Left ventricle myocardium inferior (tissue), 1 donor: ENCODE measurements at places on chromosomes 7 and 10. TPM values are rescaled to one million over a fixed set of nuclear protein-coding genes. Genes with fewer than 3 reads are reported as not detected.

DNA sequence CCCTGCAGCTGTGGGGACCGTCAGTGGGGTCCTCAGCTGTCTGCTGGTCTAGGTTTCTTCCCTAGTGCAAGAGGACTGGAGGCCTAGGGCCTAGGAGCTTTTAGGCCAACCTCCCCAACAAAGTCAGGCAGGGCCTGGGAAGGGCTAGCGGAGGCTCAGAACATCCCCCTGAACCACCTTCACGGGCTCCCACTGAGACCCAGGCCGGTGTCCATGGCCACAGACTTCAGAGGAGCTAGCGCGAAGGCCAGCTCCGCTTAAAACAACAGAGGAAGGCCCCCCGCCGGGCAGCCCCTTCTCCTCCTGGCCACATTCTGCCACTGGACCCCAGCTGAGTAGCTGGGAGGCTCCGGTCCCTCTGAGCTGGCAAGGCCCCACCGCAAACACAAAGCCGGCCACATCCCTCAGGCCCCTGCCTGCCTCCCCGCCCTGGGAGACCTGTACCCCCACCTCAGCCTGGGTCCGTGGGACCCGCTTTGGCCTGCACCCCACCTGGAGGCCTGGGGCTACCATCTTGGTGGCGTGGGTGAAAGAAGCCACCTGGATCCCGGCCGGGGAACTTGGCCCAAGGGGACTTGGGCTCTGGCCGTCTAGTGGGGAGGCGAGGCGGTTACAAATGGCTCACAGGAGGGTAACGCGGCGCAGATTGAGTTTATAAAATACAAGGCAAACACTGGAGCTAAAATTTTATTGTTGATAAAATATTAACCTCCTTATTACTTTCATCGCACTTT lies 5.4 kb upstream of the UNCX start:
- DNase-seq, result no peak
- peaks cover 31% of the 10 kb centered on the region for H3K4me1 ChIP-seq
- no peaks in the 10 kb centered on the region for H3K36me3 ChIP-seq
- no peak overlapping the region for H3K4me3 ChIP-seq
- peaks cover 100% of the 10 kb centered on the region for H3K27me3 ChIP-seq
- H3K27ac ChIP-seq, result no peak overlapping the region

- no peak overlapping the region for H3K4me3 ChIP-seq
- no peaks in the 10 kb centered on the region for H3K27me3 ChIP-seq
- peaks cover 30% of the 10 kb centered on the region for H3K4me1 ChIP-seq
- peak overlapping the region; percentile 77 for H3K27ac ChIP-seq
Observed at GRCh38 chr10:44198096-44198779, 186.7 kb downstream of the CXCL12 start.

GRCh38 chr10:84230359-84230758 lies 5.0 kb upstream of the LRIT2 start:
- no peaks in the 10 kb centered on the region for H3K4me1 ChIP-seq
- DNase-seq, result no peak
- peaks cover 64% of the 10 kb centered on the region for H3K27me3 ChIP-seq
- no peak overlapping the region for H3K4me3 ChIP-seq
- H3K36me3 ChIP-seq, result no peaks in the 10 kb centered on the region
- H3K27ac ChIP-seq, result no peak overlapping the region

GRCh38 chr10:73931767-73932619 lies 21.1 kb downstream of the PLAU start:
- peaks cover 19% of the 10 kb centered on the region for H3K4me1 ChIP-seq
- no peak overlapping the region for H3K4me3 ChIP-seq
- no peak for DNase-seq
- H3K27ac ChIP-seq, result no peak overlapping the region
- H3K27me3 ChIP-seq, result no peaks in the 10 kb centered on the region

- H3K27ac ChIP-seq, result no peak overlapping the region
- H3K4me3 ChIP-seq, result no peak overlapping the region
- no peaks in the 10 kb centered on the region for H3K4me1 ChIP-seq
- no peaks in the 10 kb centered on the region for H3K36me3 ChIP-seq
Observed at GRCh38 chr10:75723319-75723980, 292.0 kb downstream of the LRMDA start.

GRCh38 chr10:101400585-101400984 lies 46.6 kb downstream of the BTRC start:
- no peaks in the 10 kb centered on the region for H3K36me3 ChIP-seq
- H3K27ac ChIP-seq, result no peak overlapping the region
- H3K4me1 ChIP-seq, result peaks cover 36% of the 10 kb centered on the region
- H3K4me3 ChIP-seq, result no peak overlapping the region
- no peaks in the 10 kb centered on the region for H3K27me3 ChIP-seq

- H3K27me3 ChIP-seq, result no peaks in the 10 kb centered on the region
- peaks cover 26% of the 10 kb centered on the region for H3K4me1 ChIP-seq
- DNase-seq, result no peak
- peak overlapping the region; percentile 77 for H3K4me3 ChIP-seq
- no peak overlapping the region for H3K27ac ChIP-seq
Observed at GRCh38 chr7:138979226-138979979, 1.8 kb downstream of the KIAA1549 start.

GRCh38 chr10:125984865-125985495 lies 88.6 kb downstream of the FANK1 start:
- H3K27ac ChIP-seq, result no peak overlapping the region
- no peaks in the 10 kb centered on the region for H3K36me3 ChIP-seq
- DNase-seq, result no peak
- no peaks in the 10 kb centered on the region for H3K27me3 ChIP-seq

DNA sequence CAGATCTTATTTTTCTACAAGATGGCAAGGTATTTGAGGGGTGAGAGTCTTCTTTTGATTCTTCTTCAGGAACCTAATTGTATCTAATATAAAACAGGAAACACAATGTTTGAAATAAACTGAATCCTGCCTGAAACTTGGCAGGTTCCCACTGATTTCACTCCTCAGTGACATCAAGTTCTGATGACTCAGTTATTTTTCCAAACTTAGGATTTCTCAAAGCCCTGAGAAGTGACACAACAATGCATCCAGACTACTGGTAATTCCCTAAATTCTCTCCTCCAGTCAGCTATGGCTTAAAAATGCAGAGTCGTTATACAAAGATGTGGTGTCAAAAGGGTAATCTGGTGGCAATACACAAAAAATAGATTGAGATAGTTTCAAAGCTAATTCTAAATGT lies 80.9 kb downstream of the ABLIM1 start:
- DNase-seq, result no peak
- H3K4me3 ChIP-seq, result peak overlapping the region; percentile 28
- H3K27ac ChIP-seq, result peak overlapping the region; percentile 67

- no peaks in the 10 kb centered on the region for H3K36me3 ChIP-seq
- H3K27ac ChIP-seq, result no peak overlapping the region
- H3K27me3 ChIP-seq, result no peaks in the 10 kb centered on the region
- no peak for DNase-seq
- peaks cover 7% of the 10 kb centered on the region for H3K4me1 ChIP-seq
Observed at GRCh38 chr7:47528471-47528870, 53.4 kb downstream of the TNS3 start.

- no peak overlapping the region for H3K27ac ChIP-seq
- peaks cover 95% of the 10 kb centered on the region for H3K36me3 ChIP-seq
- DNase-seq, result no peak
- no peaks in the 10 kb centered on the region for H3K27me3 ChIP-seq
Observed at GRCh38 chr7:4758791-4759190, 16.6 kb upstream of the AP5Z1 start.

- no peak overlapping the region for H3K4me3 ChIP-seq
- H3K27ac ChIP-seq, result no peak overlapping the region
- peaks cover 66% of the 10 kb centered on the region for H3K27me3 ChIP-seq
- no peaks in the 10 kb centered on the region for H3K36me3 ChIP-seq
- no peak for DNase-seq
Observed at GRCh38 chr10:77504196-77504872, 133.3 kb downstream of the KCNMA1 start.

DNA sequence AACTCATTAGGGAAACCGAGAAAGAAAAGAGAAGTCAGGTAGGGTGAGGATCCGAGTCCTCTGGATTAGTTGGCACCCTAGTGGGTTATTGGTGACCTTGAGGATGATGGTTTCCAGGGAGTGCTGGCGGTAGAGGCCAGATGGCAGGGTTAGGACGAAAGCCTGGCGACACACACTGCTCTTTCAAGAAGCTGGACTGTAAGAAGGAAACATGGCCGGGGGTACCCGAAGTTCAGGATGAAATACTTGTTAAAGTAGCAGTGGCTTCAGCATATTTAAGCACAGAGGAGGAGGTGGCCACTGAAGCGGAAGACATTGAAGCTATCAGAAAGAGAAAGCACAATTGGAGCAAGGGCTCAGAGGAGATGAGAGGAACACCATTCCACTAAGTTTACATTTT lies 224.6 kb downstream of the RELN start:
- no peak for DNase-seq
- no peaks in the 10 kb centered on the region for H3K4me1 ChIP-seq
- no peak overlapping the region for H3K27ac ChIP-seq
- no peak overlapping the region for H3K4me3 ChIP-seq

GRCh38 chr7:42347616-42348015 lies 110.6 kb upstream of the GLI3 start:
- no peaks in the 10 kb centered on the region for H3K4me1 ChIP-seq
- H3K36me3 ChIP-seq, result no peaks in the 10 kb centered on the region
- no peak for DNase-seq
- no peaks in the 10 kb centered on the region for H3K27me3 ChIP-seq

- H3K4me3 ChIP-seq, result peak overlapping the region; percentile 81
- no peak for DNase-seq
- peak overlapping the region; percentile 99 for H3K27ac ChIP-seq
- H3K27me3 ChIP-seq, result no peaks in the 10 kb centered on the region
Observed at GRCh38 chr7:107744345-107744750, 406 bp downstream of the CBLL1 start.

GRCh38 chr7:128035712-128036111 lies 4.5 kb upstream of the LRRC4 start:
- H3K27me3 ChIP-seq, result no peaks in the 10 kb centered on the region
- H3K4me3 ChIP-seq, result no peak overlapping the region
- H3K4me1 ChIP-seq, result peaks cover 21% of the 10 kb centered on the region
- H3K36me3 ChIP-seq, result no peaks in the 10 kb centered on the region
- no peak overlapping the region for H3K27ac ChIP-seq

- peak; percentile 34 for DNase-seq
- H3K27me3 ChIP-seq, result no peaks in the 10 kb centered on the region
- peak overlapping the region; percentile 94 for H3K27ac ChIP-seq
Observed at GRCh38 chr7:13990319-13990983, 985 bp upstream of the ETV1 start.

GRCh38 chr7:110633313-110633712 lies 457.6 kb upstream of the LRRN3 start:
- H3K36me3 ChIP-seq, result no peaks in the 10 kb centered on the region
- H3K4me3 ChIP-seq, result no peak overlapping the region
- H3K27me3 ChIP-seq, result no peaks in the 10 kb centered on the region

DNA sequence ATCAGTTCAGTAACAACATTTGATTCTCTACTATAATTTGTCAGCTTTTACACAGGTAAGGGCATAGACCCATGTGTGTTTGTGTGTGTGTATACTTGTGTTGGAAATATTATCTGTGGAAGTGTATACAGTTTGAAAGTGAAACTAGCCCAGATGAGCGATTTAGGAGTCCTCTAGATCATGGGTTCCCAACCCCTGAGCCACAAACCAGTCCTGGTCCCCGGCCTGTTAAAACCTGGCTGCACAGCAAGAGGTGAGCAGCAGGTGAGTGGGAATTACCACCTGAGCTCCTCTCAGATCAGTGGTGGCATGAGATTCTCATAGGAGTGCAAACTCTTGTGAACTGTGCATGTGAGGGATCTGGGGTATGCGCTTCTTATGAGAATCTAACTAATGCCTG lies 1221.5 kb upstream of the SORCS1 start:
- no peaks in the 10 kb centered on the region for H3K36me3 ChIP-seq
- H3K4me1 ChIP-seq, result no peaks in the 10 kb centered on the region
- H3K27ac ChIP-seq, result no peak overlapping the region
- no peak overlapping the region for H3K4me3 ChIP-seq

DNA sequence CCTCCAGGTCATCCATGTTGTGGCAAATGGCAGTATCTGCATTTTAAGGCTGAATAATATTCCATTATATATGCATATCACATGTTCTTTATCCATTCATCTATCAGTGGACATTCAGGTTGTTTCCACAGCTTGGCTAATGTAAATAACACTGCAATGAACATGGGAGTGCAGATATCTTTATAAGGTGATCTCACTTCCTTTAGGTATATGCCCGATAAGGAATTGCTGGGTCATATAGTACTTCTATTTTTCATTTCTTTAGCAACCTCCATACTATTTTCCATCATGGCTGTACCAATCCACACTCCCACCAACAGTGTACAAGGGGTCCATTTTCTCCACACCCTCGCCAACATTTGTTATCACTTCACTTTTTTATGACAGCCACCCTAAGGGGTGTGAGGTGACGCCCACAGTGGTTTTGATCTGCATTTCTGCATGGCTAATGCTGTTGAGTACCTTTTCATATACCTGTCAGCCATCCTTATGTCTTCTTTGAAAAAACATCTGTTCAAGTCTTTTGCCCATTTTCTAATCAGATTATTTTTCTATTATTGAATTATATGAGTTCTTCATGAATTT lies 18.9 kb downstream of the ABI1 start:
- H3K27me3 ChIP-seq, result no peaks in the 10 kb centered on the region
- H3K4me1 ChIP-seq, result peaks cover 52% of the 10 kb centered on the region
- no peak overlapping the region for H3K27ac ChIP-seq
- no peak for DNase-seq
- no peak overlapping the region for H3K4me3 ChIP-seq
- H3K36me3 ChIP-seq, result no peaks in the 10 kb centered on the region

DNA sequence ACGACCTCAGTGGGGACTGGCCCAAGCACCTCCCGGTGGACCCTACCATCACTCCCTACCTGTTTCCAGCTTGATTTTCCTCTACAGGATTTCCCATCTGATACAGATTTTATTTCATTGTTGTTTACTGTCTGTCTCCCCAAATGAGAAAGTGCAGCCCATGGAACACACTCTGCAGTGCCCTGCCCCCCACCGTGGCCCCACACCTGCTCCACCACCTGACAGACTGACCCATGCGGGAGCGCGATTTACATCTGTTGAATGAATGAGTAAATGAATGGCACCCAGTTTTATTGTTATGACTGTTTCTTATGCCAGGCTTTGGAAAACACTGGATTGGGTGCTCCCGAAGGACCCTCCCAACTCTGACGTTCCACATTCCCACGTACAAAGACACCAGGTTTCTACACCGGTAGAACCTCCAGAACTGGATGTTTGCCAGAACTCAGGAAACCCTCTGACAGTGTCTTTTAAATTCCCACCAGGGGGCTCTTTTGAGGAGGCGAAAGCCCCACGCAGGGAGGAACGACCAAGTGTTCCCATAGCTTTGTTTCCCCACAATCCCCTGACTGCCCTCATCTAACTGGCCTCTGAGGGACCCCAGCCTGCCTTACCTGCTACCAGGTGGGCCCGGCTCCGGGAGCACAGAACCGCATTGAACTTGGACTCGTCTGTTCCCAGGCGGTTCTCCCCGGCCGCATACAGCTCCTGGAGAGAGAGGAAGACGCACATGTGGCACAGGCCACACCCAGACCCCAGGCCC lies 29.0 kb downstream of the PLAC9 start:
- H3K27ac ChIP-seq, result peak overlapping the region; percentile 90
- H3K36me3 ChIP-seq, result peaks cover 83% of the 10 kb centered on the region
- no peaks in the 10 kb centered on the region for H3K27me3 ChIP-seq
- H3K4me3 ChIP-seq, result no peak overlapping the region
- no peak for DNase-seq

The SPRN gene
- not detected for total RNA-seq

The GDF2 gene
- not detected for total RNA-seq

The ENKUR gene
- total RNA-seq, result not detected

The H2BK1 gene
- total RNA-seq, result not detected

The FAM25C gene
- not detected for total RNA-seq

The SPDYE8 gene
- not detected for total RNA-seq

The HOXA7 gene
- total RNA-seq, result 0.36 TPM

The ZNF25 gene
- 17.8 TPM for total RNA-seq

The HABP2 gene
- total RNA-seq, result not detected

The ZNF679 gene
- total RNA-seq, result not detected
